ENCODE measurements at places on chromosomes 6 and 20. TPM values are rescaled to one million over a fixed set of nuclear protein-coding genes. Genes with fewer than 3 reads are reported as not detected.

DNA sequence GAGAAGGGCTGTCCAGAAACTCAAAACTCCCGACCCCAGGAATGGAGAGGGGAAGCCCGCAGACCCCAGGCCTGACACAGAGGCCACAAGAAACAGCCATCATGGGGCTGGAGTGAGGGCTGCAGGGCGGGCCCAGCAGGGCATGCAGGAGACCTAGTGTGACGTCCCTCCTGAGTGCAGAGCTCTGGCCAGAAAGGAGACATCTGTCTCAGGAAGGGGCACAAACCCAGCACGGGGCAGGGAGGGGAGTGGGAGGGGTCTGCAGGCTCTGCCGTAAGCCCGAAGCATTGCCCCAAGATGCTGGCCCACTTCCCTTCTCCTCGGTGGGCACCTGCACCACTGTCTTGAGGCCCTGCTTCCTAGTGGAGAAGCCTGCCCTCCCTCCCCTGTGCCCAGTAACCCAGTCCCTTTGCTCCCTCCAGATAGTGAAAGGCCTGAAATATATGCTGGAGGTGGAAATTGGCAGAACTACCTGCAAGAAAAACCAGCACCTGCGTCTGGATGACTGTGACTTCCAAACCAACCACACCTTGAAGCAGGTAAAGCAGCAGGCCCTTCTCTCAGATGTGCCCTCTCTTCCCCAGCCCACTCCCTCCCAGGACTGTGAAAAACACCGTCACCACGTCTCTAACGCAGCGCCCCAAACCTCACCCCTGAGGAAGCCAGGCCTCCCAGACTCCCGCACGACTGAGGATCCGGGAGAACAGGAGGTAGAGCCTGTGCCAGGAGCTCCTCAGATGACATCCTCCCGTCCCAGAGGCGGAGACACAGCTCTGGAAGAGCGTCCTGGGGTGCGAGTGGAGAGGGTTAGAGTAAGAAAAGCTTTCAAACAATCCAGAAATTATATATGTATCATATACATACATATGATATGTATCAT, 9.7 kb downstream of the CST7 start:
- DNase-seq, result no peak

The TP53INP2 gene
- polyA plus RNA-seq, result 11.3 TPM

- DNase-seq, result no peak
These were observed 1.1 kb downstream of the TBXT start for GRCh38 chr6:166166314-166167257.

DNA sequence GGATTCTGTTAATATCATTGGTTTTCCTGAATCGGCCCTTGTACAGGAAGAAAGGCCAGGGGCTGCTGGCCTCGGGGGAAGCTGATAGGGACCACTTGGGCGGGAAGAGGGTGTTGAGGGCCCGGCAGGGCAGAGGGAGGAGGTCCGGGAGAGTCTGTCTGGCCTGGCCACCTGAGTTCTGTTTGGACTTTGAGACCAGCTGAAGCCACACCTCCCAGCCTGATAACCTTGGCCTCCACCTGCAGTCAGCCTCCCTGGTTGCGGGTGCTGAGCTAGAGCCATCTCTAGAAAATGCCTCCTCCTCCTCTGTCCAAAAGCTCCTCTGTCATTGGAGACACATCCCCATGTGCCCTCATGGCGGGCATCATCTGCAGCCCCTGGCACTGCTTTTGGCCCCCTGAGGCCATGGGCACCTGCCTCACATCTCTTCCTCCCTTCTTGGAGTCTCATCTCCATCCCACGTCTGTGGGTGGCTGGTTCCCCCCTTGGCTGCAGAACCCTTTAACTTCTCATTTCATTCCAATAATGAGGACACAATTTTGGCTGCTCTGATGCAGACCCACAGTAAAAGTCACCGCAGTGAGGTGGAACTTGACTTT, 16.6 kb downstream of the APCDD1L start:
- no peak for DNase-seq

- no peak for DNase-seq
These were observed 257.6 kb upstream of the THEMIS start for GRCh38 chr6:128158496-128158895.

DNA sequence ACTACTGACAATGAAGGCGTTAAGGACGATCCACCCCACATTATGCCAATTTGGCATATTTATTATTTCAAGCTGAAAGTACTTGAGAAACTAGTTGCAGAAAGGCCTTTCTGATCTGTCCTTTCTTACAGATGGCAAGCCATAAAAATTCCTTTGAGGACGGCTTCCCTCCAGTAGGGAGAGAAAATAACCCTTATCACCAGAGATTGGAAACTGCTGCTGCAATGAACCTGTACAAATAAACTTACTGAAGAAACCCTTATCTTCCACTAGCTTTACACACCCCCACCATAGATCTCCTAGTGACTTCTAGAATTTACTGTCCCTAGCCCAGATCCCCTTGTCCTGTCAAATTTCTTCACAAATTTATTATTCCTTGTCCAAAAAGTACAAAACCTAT, 105.2 kb downstream of the MAP7 start:
- DNase-seq, result no peak

DNA sequence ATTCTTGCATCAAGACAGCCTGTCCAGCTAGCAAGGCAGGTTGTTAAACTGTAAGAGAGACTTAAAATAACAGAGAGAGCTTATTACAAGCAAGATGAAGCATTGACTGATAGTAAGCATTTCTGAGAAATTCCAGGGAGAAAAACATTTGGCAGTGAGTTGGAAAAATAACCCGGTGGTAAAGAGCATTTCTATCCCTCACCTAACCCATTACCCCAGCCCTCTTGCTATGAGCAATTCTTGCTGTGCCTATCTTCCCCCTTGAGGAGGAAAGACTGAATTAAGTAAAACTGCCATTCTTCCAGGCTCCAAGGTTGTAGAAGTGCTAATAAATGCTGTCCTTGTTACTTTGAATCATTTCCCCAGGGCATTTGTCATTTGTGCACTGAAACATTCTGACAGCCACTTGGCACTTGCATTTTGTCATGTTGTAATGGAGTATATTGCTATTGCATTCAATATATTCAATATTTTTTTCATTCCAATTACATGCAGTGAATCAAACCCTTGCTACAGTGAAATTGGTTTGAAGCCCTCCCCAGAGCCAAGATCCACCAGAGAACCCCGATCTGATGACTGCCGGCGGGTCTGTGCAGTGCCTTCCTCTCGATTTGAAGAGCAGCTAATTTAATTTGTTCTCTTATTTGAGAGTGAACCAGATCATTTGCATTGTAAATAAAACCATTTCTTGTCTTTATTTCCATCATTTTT, 291.1 kb downstream of the HIVEP2 start:
- no peak for DNase-seq

The FBXO9 gene
- 94.2 TPM for polyA plus RNA-seq

The KCNK17 gene
- 0.14 TPM for polyA plus RNA-seq

The RAET1E gene
- 0.59 TPM for polyA plus RNA-seq

The COMMD7 gene
- polyA plus RNA-seq, result 76.0 TPM

The PACRG gene
- 20.8 TPM for polyA plus RNA-seq

The SRSF6 gene
- polyA plus RNA-seq, result 322 TPM

GRCh38 chr20:59818911-59819310, 114.5 kb downstream of the SYCP2 start:
- no peak for DNase-seq

The OR2H2 gene
- not detected for polyA plus RNA-seq

The MGME1 gene
- polyA plus RNA-seq, result 42.1 TPM
